ENCODE measurements at places on chromosomes 4 and X.

DNA sequence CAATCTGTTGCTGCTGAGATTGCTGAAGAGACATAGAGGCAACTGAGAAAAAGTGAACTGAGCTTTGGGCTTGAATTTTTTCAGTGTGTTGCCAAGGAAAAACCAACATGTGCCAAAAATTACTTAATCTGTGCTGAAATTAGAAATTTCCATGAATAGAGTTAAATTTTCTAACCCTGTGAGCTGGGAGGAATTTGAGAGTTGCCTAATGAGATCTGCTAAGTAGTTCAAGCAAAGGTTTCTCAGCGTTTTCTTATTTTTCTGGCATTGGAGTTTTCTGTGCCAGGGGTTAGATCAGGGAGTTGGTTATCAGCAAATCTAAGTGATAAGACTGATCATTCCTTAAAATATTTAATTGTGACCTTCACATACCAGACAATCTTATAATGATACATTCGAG, 457.5 kb upstream of the GNPDA2 start:
- DNase-seq = no peak

- no peak for DNase-seq
These were observed 72.0 kb upstream of the MSX1 start for GRCh38 chr4:4787421-4787820.

DNA sequence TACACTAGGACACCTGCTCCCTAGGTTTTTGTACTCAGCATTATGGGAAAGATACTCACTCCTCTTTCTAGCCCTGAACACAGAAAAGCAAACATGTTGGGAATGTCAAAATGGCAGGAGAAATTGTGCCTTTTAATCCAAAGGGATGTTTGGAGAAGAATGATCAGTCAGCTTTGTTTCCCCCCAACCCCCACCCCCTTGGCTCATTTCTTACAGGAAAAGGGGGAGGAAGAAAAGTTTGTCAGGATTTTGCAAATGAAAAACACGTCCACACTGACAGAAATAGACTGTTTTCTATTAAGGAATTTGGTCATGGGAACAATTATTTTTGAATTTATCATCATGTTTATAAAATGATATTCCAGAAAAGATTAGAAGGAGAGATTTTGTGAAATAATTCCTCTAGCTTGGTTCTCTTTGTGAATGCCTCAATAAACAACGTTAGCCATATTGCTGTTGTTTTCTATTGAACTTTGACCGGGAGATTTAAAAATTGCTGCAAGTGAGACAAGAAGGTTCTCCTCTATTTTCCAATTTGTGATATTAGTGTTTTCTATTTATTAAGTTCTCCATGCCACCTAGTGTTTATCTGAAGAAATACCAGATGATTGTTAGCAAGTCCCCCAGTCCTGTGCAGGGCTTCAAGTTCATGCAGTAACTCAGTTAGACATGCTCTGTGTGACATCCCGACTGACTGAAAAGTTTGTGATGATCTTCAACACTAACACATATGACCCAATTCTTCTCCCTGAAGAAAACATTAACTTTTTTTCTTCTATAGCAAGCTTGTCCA, 31.3 kb upstream of the TFDP3 start:
- DNase-seq = no peak

DNA sequence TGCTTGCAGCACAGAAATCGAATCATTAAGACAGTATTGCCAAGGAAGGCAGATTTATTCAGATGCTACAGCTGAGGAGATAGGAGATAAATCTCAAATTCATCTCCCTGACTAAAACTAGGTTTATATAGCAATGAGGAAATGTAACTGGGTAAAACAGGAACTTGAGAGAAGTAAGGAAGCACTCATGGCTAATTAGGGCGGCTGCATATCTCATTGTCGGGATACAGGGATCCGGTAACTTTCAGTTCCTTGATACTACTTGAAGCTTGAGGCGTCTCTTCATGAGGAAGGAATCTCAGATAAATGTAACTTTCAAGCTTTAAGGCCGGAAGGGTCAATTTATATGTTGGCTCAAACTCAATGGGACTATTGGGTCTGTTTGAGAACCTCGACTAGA, 129.2 kb upstream of the WDR1 start:
- DNase-seq = no peak

- DNase-seq = no peak
These were observed 66.8 kb upstream of the ANK2 start for GRCh38 chr4:112982680-112983079.

GRCh38 chr4:119328695-119329094, 6.8 kb upstream of the FABP2 start:
- DNase-seq = no peak

DNA sequence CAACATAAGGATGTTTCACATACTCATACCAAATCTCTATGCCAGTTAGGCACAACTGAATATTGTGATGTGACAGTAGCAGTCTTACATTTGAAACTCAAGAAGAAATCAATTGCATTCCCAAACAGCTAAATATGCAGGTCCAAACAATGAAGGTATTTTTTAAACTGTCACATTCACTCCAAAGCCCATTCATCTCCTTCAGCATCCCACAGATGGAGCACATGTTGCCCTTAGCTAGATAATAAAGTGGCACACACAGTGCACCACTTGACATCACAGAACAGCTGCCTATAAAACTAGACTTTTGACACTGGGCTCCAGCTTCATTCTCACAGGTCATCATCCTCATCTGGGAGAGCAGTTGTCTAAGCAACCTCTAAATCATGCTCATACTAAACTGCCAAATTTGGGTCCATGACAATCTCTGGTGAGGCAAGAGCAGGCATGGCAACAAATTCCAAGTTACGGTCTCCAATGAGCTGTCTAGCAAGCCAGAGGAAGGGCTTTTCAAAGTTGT, 26.2 kb upstream of the ARHGEF6 start:
- no peak for DNase-seq

GRCh38 chr4:114180481-114180880, 201.0 kb upstream of the ARSJ start:
- DNase-seq = peak; percentile 37

GRCh38 chr4:133450813-133451212, 301.7 kb downstream of the PCDH10 start:
- no peak for DNase-seq

- DNase-seq = no peak
These were observed 14.7 kb upstream of the PDE6B start for GRCh38 chr4:610411-611261.

- no peak for DNase-seq
These were observed 157.1 kb upstream of the FTHL17 start for GRCh38 chrX:31228909-31229308.

DNA sequence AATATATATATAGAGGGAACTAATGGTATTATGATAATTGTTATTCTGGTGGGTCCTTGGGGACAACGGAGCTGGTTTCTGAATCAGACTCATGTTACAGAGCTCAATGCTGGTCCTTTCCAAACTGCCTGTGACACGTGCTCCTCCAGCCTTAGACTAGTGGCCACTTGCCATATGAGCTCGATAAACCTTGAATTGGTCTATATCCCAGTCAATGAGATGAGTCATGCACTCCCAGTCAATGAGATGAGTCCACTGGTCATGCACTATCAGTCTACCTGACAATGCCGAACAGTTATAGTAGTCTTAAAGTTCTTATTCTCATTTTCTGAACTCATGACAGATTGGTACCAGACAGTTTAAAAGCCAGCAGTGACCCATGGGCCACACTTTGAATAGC, 325.2 kb downstream of the LDB2 start:
- DNase-seq = no peak

- no peak for DNase-seq
These were observed 612.5 kb upstream of the TECRL start for GRCh38 chr4:65021737-65022136.

DNA sequence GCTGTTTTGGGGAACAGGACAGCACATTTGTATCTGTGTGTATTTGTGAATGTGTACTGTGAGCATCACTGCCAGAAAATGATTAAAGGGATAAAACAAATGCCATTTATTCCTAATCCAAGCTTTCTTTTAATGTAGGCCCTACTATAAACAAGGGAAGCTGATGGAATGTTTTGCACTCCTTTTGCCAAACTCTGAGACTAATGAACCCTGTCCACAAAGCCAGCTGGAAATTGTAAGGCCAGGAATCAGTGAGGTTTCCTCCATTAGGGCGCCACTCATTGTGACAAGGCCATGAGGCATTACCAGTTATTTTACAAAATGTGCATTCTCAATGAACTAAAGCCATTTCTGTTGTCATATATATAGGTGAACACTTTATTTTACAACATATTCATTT, 163.0 kb upstream of the NAP1L5 start:
- no peak for DNase-seq

- DNase-seq = no peak
These were observed 5.5 kb upstream of the FGFR3 start for GRCh38 chr4:1787411-1788077.

- no peak for DNase-seq
These were observed 152.4 kb upstream of the BMPR1B start for GRCh38 chr4:94605241-94605805.
